Uterine smooth muscle cell (primary cell): ENCODE measurements at places on chromosomes 11 and 22. TPM values are rescaled to one million over a fixed set of nuclear protein-coding genes. Genes with fewer than 3 reads are reported as not detected.

The MB gene
- total RNA-seq = not detected in 2 replicates

The WEE1 gene
- 39.2 and 63.9 TPM in 2 replicates for total RNA-seq

The SYT7 gene
- total RNA-seq = 31.4 and 43.6 TPM in 2 replicates

The PNPLA3 gene
- total RNA-seq = 1.3 and 3.5 TPM in 2 replicates

The HMGXB4 gene
- total RNA-seq = 23.9 and 32.3 TPM in 2 replicates

The OR6X1 gene
- not detected in 2 replicates for total RNA-seq

The CDK2AP2 gene
- 14.7 and 30.4 TPM in 2 replicates for total RNA-seq

The DGAT2 gene
- 1.3 and 2.1 TPM in 2 replicates for total RNA-seq

The OR52N4 gene
- not detected in 2 replicates for total RNA-seq

The CCDC34 gene
- 4.7 and 12.2 TPM in 2 replicates for total RNA-seq

The LRRC74B gene
- under 0.01 TPM in 1 of 2 replicates, not detected in the other for total RNA-seq

The TREH gene
- under 0.01 TPM in 1 of 2 replicates, not detected in the other for total RNA-seq

The SIK2 gene
- total RNA-seq = 5.9 and 6.1 TPM in 2 replicates

The OR6M1 gene
- not detected in 2 replicates for total RNA-seq

The SMC1B gene
- under 0.01 TPM in 1 of 2 replicates, not detected in the other for total RNA-seq

The SHANK2 gene
- 1.9 and 2.8 TPM in 2 replicates for total RNA-seq

The STT3A gene
- 274 and 300 TPM in 2 replicates for total RNA-seq

The RELT gene
- 3.1 and 4.9 TPM in 2 replicates for total RNA-seq

The OR4D5 gene
- total RNA-seq = not detected in 2 replicates

The OR8G1 gene
- total RNA-seq = not detected in 2 replicates

The CABP4 gene
- not detected in 2 replicates for total RNA-seq

The CARD16 gene
- 2.8 and 5.2 TPM in 2 replicates for total RNA-seq

The SLC22A9 gene
- total RNA-seq = not detected in 2 replicates

The GGA1 gene
- 37.8 and 39.0 TPM in 2 replicates for total RNA-seq

The SPI1 gene
- not detected in 2 replicates for total RNA-seq

The CNGA4 gene
- under 0.01 TPM in 1 of 2 replicates, not detected in the other for total RNA-seq

The GTF2H1 gene
- total RNA-seq = 67.6 and 81.6 TPM in 2 replicates

The BTG4 gene
- total RNA-seq = not detected in 2 replicates

The TTLL8 gene
- total RNA-seq = not detected in 2 replicates

The INSC gene
- 0.12 and 0.77 TPM in 2 replicates for total RNA-seq

The STX3 gene
- 36.2 and 49.7 TPM in 2 replicates for total RNA-seq

The KRTAP5-11 gene
- not detected in 2 replicates for total RNA-seq

The MAPK8IP2 gene
- 0.33 and 0.37 TPM in 2 replicates for total RNA-seq

The POLD3 gene
- total RNA-seq = 12.2 and 22.9 TPM in 2 replicates

The MRPL48 gene
- 22.0 and 26.2 TPM in 2 replicates for total RNA-seq

The WNT11 gene
- 0.50 TPM in 1 of 2 replicates, not detected in the other for total RNA-seq

The DNAJB7 gene
- not detected in 2 replicates for total RNA-seq

The SERPING1 gene
- total RNA-seq = 4.3 and 9.6 TPM in 2 replicates

The OR6T1 gene
- not detected in 2 replicates for total RNA-seq
